A172 (cell line): ENCODE measurements at places on chromosomes 4 and X.
A peak's percentile ranks its signal among the peaks of the same experiment; 100 is the strongest.

GRCh38 chrX:55841962-55842752, 124.6 kb downstream of the RRAGB start:
- no peak for DNase-seq

DNA sequence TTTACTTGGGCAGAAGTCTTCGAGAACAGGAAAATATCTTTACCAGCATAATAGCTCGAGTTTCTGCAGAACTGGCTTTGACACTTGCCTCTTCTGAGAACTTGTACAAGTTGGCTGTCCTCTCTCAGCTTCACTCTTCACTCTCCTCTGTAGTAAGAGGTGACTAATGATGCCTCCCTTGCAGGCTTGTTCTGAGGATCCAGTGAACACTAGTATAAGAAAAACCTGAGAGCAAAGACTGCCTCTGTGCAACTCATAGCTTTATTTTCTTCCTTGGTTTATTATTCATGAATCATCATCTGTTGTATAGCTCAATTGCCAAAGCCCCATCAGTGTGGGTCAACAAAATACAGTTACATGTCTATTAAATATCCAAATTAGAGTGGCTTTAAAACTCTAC, 266.7 kb upstream of the CLNK start:
- DNase-seq: no peak

- DNase-seq: peak; percentile 50
Observed at GRCh38 chr4:41346306-41347061, 89.8 kb downstream of the UCHL1 start.

DNA sequence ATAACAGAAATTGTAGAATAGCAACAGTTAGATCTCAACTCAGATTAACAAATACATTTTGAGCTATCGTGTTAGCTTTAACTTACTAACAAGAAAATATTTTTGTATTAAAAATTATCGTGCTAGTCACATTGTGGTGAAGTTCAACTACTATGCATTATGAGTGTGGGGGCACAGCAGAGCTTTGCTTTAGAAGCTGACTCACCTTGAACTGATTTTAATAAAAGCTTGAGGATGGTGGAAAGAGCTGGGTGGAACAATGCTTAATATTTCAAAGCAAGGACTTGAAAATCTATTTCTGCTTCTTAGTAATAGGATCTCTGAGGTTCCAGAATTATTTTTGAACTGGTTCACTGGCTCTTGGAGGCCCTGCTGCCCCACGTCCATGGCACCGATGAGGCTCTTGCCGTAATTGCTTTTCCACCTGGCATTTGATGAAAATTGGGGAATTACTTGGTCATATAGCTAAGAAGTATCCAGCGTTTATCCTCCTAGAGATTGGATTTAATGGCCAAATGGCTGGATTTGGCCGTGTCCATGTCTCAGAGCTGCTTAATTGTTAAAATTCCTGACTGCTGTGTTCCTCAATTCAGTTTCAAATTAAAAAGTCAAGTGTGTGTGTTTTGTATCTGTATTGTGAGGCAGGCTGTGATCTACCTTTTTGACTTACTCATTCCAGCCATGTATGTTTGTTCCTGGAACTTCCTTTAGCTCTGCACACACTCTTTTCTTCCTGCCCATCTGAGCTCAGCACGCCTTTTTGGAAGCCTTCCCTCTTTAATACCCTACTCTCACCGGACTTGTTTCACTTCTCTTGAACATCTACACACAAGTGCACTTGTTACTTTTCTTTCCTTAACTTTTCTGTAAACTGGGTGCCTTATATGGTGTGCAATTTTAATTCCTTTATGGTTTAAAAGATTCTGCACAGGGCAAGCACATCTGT, 66.6 kb upstream of the LIMCH1 start:
- DNase-seq: no peak

DNA sequence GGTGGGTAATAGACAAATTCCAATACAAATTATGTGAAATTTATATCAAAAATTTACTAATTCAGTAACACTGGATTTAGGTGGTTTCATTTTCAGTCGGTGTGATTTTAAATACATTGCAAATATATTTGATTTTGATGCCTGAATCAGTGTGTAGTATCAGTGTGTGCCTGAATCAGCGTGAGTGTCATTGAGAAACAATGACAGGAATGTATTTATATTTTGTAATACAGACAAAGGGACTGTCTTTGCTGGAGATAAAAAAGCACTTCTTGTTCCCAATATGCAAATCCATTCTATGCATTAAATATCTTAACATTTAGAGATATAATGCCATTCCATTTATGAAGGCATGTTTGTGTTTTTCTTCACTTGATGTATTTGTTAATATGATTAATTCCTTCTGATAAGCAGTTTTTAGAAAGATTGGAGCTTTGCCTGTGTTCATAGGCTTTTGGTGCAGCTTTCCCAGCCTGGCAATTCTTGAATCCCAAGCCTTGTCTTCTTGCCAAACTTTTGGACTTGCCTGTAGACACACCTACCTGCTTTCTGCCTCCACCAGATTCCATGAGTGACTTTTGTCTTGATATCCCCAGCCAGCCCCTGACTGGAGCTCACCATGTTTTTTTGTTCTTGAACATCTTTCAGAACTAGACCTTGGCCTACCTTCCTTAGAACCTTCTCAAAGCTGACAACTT, 243.8 kb downstream of the ADGRL3 start:
- peak; percentile 28 for DNase-seq

DNA sequence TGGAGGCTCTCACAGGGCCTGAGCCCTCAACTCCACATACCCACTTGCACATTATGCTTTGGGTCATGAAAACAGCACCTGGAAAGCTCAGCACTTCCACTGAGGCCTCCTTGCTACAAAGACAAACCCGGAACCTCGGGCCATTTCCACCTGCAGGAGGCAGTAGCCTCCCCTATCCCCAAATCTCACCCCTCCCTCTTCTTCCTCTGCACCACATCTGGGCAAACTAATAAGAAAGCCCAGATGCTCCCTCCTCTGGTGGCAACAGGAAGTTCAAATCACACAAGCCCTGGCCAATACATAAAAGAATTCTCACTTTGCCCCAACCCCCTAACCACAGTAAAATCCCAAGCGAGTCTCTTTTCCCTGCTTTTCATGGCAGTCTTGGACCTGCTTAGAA, 136.4 kb downstream of the MAPK10 start:
- DNase-seq: peak; percentile 27

- no peak for DNase-seq
Observed at GRCh38 chr4:75989846-75990528, 758 bp downstream of the SDAD1 start.

DNA sequence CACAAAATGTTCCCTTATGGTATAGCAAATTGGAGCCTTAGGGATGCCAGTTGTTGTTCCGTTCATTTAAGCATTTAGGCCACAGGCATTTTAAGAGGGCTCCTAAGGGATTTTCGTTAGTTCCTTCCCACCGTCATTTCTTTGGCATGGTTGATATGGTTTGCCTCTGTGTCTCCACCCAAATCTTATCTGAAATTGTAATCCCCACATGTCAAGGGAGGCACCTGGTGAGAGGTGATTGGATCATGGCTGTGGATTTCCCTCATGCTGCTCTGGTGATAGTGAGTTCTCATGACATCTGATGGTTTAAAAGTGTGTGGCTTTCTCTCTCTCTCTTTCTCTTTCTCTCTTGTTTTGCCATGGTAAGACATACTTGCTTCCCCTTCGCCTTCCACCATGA, 104.1 kb downstream of the ASB9 start:
- DNase-seq: no peak

DNA sequence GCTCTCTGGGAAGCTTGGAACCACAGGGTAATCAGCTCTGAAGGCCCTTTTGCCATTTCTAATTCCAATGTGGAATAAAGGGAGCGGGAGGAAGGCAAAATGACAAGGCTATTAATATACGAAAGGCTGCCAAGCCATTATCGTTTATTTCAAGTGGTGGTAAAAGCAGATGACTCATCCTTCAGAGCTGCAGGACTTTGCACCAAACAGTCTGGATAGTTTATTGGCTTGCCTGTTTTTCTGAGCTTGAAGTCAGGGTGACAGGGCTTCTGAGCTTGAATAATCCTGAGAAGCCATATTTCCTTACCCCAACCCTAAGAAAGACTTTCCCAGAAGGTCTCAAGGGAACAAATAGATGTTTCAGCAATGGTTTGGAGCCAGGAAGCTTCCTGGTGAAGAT, 7.7 kb upstream of the GABRE start:
- peak; percentile 71 for DNase-seq

- no peak for DNase-seq
Observed at GRCh38 chr4:41185614-41186592, 28.4 kb downstream of the APBB2 start.

DNA sequence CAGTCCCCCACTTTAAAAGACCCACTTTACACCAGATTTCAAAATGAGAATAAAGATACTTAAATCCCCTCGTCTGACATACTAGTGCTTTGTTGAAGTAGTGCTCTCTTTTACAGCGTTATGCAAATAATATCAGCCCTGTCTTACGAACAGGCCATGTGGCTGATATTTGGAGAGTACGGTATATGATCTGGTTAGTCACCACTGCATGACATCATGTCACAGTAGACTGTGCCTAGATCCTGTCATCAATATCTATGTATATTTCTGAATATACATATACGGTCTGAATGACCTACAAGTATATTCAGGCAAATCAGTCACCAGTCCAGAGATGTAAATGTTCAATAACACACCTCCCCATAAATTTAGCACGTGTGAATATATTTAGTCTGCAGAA, 25.4 kb upstream of the XAGE1B start:
- no peak for DNase-seq

GRCh38 chr4:115213716-115214115, 100.3 kb upstream of the NDST4 start:
- DNase-seq: no peak

DNA sequence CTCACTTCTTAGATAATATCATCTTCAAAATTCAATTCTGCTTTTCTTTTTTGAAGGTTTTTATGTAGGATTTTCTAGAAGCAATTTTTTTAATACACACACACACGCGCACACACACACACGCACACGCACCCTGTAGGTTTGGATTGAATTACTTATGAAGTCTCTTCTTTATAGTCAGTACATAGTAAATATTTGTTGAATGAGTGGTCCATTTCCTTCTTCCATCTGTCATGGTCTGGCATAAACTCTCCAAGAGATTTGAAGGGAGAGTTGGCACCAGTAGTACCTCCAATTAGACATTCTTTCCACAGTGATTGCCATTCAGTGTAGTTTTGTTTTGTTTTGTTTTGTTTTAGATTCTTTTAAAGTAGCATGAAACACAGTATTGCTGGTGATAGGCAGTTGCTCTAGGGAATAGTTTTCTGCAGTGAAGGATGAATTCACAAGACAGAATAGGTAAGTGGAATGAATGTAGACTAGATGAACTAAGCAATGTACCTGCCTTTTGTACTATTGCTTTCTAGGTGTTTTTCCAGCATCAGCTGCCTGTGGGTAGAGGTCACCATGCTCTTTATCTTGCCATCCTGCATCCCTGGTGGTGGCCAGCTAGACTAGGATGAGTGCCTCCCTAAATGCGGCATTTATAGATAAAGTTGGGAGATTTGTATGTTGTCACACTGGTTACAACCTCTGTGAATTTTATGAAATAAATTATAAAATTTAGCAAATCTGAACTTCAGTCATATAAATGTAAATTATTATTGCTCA, 20.5 kb downstream of the PDLIM5 start:
- peak; percentile 65 for DNase-seq

- DNase-seq: peak; percentile 3
Observed at GRCh38 chr4:107317611-107318010, 281.5 kb upstream of the DKK2 start.

DNA sequence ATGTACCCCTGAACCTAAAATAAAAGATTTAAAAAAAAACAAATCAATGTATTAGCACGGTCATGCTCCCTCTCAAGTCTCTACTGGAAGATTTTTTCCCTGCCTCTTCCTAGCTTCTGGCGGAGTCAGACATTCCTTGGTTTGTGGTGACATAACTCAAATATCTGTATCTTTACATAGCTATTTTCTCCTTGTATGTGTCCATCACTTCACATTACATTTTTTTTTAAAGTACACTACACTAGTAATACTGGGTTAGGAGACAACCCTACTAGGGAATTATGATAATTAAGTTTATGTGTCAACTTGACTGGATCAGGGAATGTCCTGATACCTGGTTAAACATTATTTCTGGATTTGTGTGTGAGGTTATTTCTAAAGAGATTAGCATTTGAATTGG, 1197.9 kb downstream of the TECRL start:
- DNase-seq: peak; percentile 6

GRCh38 chr4:84719115-84719514, 136.2 kb downstream of the CDS1 start:
- DNase-seq: no peak

DNA sequence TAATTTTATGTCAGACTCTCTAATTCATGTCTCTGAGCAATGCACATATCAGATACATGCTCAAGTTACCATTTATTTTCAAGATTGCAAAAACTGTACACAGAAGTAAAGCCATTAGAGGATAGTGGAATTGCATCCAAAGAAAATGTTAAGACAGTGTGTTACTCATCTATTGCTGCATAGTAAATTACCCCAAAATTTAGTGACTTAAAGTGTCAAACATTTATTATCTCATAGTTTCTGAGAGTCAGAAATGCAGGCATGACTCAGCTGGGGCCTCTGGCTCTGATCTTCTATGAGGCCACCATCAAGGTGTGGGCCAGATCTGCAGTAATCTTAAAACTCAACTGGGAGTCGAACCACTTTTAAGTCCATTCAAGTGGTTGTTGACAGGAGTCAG, 275.2 kb downstream of the QDPR start:
- DNase-seq: no peak

DNA sequence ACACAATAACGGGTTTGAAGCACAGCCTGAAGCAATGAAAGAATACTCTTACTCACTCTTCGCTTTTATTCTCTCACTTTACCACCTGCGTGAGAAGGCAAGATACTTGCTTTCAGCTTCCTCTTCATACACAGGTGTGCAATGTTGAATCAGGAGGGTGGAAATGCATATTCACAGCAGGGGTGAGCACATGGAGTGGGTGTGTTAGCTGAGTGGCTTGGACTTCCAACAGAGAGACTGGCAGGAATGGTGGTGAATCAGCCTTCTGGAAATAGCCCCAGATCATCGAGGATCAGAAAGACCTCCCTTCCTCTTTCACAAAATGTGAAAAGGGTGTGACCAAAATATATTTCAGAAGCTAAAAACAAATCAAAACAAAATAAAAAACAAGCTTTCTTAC, 521.2 kb downstream of the STIM2 start:
- DNase-seq: peak; percentile 11
